Activated naive CD8-positive, alpha-beta T cell treated with anti-CD3 and anti-CD28 coated beads, Interleukin-2, amount 50 U/mL, for 24 hours (primary cell): ENCODE measurements at places on chromosomes 1 and 21.
A peak's percentile ranks its signal among the peaks of the same experiment; 100 is the strongest.

- no peak for DNase-seq
Measured at GRCh38 chr1:1310109-1310385, 1.6 kb downstream of the PUSL1 start.

DNA sequence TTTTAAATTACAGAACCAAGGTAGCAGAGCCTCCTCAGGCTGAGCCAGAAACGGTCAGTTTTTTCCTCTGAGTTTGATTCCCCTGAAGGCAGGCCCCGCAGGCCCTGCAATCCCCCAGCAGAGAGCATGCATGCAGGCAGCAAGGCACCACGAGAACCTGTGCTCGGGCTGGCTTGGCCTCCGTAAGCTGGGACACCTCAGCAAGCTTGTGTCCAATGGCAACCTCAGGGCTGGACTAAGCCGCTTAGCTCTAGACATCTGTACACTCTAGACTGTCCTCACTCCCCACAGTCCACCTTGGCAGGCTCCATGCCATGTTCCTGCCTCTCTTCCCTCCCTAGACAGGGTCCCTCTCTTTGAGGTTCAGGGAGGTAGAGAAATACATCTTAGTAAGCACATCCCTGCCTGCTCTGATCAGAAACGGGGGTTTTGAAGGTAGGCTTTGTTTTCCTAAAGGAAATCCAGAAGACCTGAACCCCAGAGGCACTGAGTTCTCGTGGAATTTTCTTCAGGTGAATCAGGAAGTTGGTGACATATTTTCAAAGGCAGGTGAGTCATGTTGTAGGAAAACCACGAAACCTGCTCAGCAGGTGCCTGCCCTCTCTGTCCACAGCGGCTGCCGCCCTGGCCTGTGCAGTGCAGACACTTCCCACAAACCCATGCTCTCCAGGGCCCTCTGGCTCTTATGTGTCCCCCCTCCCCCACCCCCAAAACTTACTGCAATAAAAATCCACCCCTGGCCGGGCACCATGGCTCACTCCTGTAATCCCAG is 7.0 kb downstream of the TMEM63A start:
- no peak for DNase-seq

DNA sequence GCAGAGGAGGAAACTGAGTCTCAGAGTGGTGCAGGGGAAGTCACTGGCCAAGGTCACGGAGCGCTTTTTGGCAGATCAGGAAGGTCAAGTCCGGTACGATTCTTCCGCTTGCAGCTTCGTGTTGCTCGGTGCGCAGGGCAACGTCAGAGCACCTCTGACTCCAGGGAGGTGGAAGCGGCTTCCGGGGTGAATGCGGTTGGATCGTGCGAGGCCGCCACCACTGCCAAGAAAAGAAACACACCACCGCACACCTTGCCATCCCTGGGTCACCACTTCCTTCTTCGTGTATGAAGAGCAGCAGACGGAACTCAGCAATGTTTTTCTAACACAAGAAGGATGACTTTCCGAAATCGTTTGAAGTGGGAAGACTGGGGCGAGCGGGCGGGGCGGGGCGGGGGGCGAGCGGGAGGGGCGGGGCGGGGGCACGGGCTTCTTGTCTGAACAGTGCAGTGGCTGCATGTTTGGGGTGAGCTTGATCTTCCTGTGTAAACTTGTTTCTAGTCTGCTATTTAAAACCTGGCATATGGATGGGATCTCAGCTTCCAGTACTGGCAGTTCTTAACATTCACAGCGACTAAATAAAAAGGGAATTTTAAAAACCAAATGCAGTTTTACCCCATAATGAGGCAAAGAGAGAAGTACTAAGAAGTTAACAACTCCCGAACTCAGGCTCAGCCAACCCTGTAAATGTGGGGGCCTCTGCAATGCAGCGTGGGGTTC is 300.0 kb downstream of the RRAGC start:
- peak; percentile 81 for DNase-seq

DNA sequence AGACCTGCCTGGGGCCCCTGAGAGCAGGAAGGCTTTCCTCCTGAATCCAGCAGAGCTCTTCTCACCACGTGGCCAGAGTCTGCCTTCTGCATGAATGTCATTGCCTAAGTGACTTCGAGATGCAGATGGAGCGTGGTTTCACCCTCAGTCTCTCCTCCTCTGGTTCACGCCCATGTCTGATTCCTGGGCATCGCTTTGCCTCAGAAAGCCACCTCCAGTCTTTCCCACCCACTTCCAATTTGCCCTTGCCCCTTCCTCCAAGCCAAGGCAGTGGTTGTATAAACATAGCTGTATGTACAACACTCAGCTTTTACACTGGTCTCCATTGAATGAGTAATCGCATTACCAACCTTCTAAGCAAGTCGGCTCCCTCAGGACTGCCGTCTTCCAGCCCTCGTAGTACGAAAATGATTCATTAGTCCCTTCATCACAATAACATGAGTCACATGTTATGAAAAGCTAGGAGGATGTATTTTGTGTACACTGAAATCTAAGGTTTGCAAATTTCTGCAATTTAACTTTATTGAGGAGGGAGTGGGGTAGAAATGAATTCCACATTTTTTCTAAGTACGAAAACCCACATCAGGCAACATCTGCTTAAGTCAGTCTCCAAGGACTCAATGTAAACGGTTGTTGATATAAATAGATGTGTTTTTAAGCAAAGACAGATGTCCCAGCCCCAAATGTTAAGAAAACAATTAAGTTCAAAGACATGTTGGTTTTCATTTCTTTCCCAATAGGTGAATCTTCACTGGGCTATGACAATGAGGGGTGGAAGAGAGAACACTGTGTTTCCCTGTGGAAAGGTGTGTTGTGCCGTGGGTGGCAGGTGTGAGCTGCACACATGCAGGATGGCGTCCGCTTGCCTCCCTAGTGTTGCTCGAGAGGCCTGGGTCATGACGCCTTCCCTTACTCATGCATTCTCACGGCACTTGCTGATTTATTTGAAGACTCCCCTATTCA is 32.3 kb upstream of the ETS2 start:
- no peak for DNase-seq

GRCh38 chr1:18578271-18578670 is 52.4 kb upstream of the PAX7 start:
- no peak for DNase-seq

GRCh38 chr1:108708691-108709660 is 3.7 kb upstream of the FNDC7 start:
- DNase-seq: peak; percentile 61

- DNase-seq: no peak
Measured at GRCh38 chr21:33290441-33290840, 24.3 kb downstream of the IL10RB start.

GRCh38 chr1:174656409-174657059 is 208.8 kb downstream of the GPR52 start:
- no peak for DNase-seq

DNA sequence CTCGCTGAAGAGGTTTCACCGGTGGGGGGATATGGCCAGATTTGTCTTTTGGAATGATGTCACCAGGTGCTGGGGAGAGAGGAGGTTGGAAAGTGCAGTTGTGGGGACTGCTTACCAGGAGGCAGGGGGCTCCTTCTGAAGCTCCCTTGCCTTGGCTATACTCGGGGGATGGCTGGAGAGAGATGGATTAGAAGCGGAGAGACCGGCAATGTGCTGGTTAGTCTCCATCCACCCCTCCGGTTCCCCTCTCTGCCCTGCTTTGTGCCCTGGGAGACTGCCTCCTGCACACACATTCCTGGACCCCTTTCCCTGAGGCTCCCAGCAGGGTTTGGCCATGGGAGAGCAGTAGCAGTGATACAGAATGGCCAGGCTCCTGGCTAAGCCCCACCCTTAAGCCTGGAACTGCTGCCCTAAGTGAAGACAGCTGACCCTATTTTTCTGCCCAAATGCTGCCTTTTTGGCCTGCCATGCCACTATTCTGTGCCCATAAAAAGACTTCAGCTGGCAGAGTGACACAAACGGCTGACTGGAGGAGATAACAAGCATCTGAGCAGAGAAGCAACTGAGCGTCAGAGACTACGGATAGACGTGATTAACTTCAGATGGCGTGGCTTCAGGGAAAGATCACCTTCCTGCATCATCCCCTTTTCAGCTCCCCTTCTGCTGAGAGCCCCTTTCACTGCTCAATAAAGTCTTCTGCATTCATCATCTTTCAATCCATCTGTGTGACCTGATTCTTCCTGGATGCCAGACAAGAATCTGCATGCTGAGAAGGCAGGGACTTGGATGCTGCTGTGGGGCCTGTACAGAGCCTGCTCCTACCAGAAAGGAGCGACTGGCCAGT is 14.5 kb upstream of the VPS13D start:
- no peak for DNase-seq

DNA sequence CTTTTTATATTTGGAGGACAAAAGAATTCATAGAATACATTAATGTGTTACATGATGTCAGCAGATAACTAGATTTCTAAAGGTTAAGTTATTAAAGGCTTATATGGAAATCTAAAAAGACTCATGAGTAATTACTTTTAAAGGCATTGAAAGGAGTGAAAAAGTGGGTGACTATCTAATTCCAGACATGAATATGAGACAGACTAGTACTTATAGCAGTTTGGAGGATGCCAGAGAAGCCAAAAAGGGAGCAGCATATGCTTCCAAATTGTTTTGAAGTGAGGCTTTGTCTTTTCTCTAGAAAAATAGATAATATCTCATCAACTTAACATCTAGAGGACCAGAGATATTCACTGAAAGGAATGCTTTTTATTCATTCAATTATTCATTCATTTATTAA is 275.5 kb upstream of the CACYBP start:
- no peak for DNase-seq
